ENCODE measurements at places on chromosomes 7 and 10.

GRCh38 chr7:92835851-92836488, 403 bp downstream of the CDK6 start:
- DNase-seq = peak; percentile 47

DNA sequence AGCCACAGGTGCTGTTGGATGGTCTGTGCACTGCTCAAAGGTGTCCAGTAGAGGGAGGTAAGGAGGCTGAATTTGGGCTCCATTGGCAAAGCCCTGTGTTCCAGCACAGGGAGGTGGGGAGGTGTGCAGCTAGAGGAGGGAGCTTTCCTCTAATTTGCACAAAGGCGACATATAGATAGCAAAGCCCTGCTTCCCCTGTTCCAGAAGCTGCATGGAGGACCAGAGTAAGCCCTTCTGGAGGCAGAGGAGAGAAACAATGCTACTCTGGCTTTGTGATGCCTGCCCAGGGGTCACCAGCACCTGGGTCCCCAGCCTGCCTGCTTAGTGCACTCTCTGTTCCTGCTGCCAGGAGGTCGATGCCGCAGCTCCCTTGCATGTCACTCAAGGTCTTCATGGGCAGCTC, 3.4 kb upstream of the ARHGAP22 start:
- peak; percentile 20 for DNase-seq

- DNase-seq = no peak
These were observed 429.4 kb upstream of the AKR1E2 start for GRCh38 chr10:4396401-4397283.

DNA sequence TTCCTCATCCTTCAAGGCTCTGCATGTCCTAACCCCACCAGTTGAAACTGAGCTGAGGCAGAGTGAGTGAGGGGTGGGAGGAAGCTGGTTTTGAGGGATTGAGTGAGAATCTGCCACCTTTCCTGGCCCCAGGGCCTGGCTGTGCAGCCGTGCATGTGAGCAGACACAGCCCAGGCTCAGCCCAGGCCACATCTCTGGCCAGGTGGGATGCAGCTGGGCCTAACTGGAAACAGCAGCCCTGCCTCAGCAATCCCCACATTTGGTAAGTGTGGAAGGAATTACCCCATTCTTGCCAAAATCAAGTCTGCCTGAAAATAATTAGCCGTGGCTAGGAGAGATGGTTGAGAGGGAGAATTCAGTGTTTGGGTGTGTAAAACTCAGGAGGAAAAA, 116.6 kb downstream of the NEURL1 start:
- no peak for DNase-seq

DNA sequence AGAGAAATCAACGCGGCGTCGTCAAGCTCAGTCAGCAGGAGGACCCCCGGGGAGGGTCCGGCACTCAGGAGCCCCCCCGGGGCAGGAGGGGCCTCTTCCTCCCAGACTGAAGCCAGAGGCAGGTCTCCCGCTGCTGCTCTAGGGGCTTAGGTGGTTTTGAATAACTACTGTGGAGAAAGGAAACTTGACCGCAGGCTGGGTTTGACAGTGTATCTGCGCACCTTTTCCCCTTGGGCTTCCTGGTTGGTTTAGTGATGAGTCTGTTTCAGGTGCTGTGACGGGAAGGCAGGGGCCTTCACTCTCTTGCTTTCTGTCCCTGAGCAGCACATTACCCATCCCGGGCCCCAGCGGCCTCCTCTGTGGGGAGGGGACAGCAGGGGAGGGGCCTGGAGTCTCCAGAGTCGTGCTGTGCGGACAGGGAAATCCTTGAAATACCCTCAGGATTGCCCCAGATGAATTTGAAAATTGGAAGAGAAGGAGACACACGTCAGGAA, 262.2 kb downstream of the ADARB2 start:
- no peak for DNase-seq
